Activated T-helper 17 cell treated with anti-CD3 and anti-CD28 coated beads, Interleukin-2, amount 50 U/mL, for 72 hours (primary cell): ENCODE measurements at places on chromosomes 5 and 9. TPM values are rescaled to one million over a fixed set of nuclear protein-coding genes. Genes with fewer than 3 reads are reported as not detected.
A peak's percentile ranks its signal among the peaks of the same experiment; 100 is the strongest.

DNA sequence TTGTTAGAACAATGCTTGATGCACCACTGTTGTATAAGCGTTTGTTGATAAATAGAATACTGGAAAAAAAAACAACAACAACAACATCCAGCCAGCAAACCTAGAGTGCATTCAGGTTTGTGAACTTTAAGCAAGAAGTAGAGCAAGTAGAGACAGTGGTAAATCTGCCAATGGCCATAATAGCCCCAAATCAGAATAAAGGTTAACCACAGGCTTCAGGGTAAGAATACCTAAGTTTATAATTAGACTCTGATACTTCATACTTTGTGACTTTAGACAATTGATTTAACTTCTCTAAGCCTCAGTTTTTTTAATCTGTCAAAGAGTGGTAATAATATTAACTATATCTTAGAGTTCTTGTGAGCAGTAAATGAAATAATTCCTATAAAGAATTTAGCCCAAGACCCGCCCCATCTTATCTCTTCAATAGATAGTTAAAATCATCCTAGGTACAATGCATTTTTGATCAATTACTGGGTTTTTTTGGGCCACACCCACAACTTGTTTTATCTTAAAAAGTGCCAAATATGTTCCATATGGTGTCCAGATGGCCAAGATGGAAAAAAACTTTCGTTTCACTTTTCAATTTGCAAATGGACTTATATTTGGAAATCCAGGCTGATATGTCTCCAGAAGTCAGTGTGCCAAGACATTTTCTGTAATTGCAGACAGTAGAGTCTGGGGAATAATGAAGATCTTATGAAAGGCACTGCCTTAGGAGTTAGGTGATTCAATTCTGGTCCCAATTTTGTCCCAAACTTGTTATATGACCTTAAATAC is 24.5 kb upstream of the DPYSL3 start:
- H3K27me3 ChIP-seq: no peaks in the 10 kb centered on the region
- H3K4me3 ChIP-seq: no peak overlapping the region
- no peaks in the 10 kb centered on the region for H3K36me3 ChIP-seq
- no peak for ATAC-seq
- no peaks in the 10 kb centered on the region for H3K4me1 ChIP-seq
- H3K27ac ChIP-seq: no peak overlapping the region

SLC36A3 gene
- not detected for total RNA-seq

PLPP7 gene
- total RNA-seq: not detected

DNA sequence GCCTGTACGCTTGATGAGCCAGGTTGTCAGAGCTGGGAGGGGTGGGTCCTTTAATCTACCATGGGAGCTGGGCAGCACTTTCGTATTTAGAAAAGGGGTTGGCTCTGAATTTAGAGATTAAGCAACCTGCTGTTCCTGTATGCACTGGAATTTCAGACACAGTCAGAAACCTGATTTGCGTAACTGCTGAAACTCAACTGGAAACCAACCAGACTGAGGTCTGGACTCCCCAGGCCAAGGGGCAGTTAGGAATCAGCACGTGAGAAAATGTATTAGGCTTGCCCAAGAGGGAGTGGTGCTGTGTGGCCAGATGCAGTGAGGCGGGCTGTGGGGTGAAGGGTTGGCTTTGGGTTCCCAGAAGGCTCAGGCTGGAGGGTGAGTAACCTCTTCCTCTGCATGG is 235.0 kb downstream of the GOLPH3 start:
- ATAC-seq: no peak
- no peaks in the 10 kb centered on the region for H3K27me3 ChIP-seq
- H3K36me3 ChIP-seq: no peaks in the 10 kb centered on the region
- no peak overlapping the region for H3K27ac ChIP-seq
- no peaks in the 10 kb centered on the region for H3K4me1 ChIP-seq

DNA sequence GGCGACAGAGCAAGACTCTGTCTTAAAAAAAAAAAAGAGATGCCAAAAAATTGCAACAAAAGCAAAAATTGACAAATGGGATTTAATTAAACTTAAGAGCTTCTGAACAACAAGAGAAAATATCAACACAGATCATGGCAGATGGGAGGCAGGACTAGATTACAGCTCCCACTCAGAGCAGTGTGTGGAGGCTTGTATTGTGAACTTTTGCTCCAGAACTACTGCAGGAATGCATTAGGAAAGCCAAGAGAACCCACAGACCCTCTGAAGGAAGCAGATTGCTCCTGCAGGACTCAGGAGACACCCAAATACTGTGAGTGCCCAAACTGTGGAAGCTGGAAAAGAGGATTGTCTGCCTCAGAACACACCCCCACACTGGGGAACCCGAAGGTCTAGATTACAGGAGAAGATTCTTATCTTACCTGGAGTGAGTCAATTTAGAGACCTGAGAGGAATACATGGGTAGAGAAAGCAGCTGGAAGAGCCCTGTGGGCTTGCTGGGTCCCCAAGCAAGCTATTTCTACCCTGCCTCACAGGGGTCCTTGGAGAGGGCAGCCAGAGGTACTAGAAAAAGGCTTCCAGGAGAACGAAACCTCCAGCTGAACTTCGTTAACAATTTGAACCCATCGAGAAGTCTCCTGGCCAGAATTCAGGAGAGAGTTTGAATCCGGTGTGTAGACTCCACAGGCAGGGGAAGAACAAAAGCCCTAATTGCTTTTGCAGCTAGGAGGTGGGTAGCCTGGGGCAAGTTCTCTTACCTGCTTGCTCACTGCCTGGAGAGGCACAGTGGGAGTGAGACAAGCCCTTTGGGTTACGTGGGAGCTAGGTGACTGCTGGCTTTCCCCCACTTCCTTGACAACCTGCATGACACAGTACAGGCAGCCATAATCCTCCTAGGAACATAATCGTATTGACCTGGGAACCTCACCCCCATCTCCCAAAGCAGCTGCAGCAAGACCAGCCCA is 593.4 kb upstream of the RGMB start:
- H3K4me3 ChIP-seq: no peak overlapping the region
- no peak for ATAC-seq
- peaks cover 7% of the 10 kb centered on the region for H3K27me3 ChIP-seq
- no peak overlapping the region for H3K27ac ChIP-seq

- no peaks in the 10 kb centered on the region for H3K36me3 ChIP-seq
- no peaks in the 10 kb centered on the region for H3K27me3 ChIP-seq
- peak; percentile 50 for ATAC-seq
Observed at GRCh38 chr9:85900504-85901201, 40.3 kb upstream of the NAA35 start.

PCDHA2 gene
- total RNA-seq: not detected

DNA sequence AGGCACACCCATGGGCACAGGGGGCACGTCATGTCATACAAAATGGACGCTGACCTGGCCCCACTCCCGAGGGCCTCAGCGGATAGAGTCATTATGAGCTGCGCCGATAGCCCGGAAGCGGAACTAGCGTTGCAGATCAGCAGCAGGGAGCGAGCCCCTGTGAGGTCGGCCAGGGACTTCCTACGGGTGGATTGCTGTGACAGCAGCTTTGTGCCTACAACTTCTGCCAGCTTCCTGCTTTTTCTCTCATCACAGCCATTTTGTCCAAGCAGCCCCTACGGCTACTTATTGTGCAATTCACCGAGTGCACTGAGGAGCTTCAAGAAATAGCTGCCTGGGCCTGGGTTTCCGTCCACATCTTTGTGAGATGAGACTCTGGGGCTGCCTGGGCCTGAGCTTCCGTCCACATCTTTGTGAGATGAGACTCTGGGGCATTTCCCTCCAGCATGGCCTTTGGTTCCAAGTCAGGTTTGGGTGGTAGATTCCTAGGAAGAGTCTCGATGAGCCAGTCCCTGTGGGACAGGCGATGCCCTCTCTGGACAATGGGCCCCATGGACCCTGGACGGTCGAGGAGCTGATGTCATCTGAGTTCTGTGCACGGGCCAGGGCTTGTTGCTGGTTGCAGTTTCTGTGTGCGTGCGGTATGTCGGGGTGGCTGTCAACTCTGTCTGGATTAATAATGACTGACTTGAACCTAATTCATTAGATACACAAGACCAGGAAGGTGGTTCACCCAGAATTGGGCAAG is 67.0 kb upstream of the GNE start:
- H3K4me1 ChIP-seq: no peaks in the 10 kb centered on the region
- H3K4me3 ChIP-seq: no peak overlapping the region
- H3K27me3 ChIP-seq: no peaks in the 10 kb centered on the region
- no peaks in the 10 kb centered on the region for H3K36me3 ChIP-seq
- ATAC-seq: no peak
- H3K27ac ChIP-seq: no peak overlapping the region

ARL14EPL gene
- not detected for total RNA-seq

GRCh38 chr5:57456531-57457135 is 26.0 kb downstream of the ACTBL2 start:
- H3K4me1 ChIP-seq: no peaks in the 10 kb centered on the region
- H3K27me3 ChIP-seq: no peaks in the 10 kb centered on the region
- H3K36me3 ChIP-seq: no peaks in the 10 kb centered on the region
- no peak overlapping the region for H3K4me3 ChIP-seq

ZNF658 gene
- total RNA-seq: 1.3 TPM

DNA sequence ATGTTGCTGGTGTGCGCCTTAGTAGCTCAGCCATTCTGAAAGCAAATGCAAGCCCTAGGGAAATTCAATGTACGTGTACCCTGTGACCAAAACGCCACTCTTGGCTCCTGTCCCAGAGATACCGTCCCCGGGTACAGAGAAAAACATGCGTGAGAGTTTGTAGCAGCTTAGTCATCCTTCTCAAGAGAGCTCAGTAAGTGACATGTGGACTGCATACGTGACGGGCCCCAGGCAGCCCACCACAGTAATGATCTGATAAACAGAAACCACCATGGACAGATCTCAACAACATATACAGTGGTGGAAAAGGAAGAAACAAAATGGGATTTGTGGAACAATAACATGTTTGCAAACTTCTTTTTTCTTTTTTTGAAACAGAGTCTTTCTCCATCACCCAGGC is 45.1 kb downstream of the S1PR3 start:
- no peaks in the 10 kb centered on the region for H3K36me3 ChIP-seq
- peaks cover 15% of the 10 kb centered on the region for H3K27me3 ChIP-seq
- H3K4me3 ChIP-seq: no peak overlapping the region
- no peaks in the 10 kb centered on the region for H3K4me1 ChIP-seq

ABHD17B gene
- 7.1 TPM for total RNA-seq

DNA sequence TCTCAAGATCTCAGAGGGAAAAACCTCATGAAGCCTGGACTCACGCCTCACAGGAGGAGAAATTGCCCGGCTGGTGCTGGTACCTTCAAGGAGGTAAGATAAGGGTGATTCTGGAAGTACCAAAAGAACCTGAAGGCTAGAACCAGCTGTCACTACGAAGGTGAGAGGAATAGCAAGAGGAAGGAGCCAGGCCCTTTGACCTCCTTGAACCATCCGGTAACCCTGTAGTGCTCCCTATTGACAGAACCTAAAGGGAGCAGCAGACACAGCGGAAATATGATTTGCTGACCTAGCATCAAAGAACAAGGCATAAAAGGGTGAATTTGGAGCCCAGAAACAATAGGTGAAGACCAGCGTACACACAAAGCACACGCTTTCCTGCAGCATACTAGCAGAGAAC is 92.2 kb downstream of the DOCK8 start:
- ATAC-seq: peak; percentile 88
- peaks cover 87% of the 10 kb centered on the region for H3K36me3 ChIP-seq
- peak overlapping the region; percentile 62 for H3K27ac ChIP-seq

EIF4E1B gene
- total RNA-seq: not detected

DNA sequence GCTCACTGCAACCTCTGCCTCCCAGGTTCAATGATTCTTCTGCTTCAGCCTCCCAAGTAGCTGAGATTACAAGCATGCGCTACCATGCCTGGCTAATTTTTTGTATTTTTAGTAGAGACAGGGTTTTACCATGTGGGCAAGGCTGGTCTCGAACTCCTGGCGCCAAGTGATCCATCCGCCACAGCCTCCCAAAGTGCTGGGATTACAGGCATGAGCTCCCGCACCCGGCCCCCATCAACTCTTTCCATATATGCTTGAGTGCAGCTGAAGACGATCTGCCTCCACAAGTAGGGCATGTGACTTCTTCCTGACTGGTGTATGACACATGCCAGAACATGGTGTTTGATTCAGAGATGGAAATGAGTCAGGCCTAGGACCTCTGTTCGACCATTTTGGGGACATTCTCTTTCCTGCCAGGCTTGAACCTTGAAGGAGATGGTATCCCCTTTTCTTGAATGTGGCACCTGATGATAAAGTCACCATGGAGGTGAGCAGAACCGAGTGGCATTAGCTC is 7.5 kb upstream of the CNOT6 start:
- H3K36me3 ChIP-seq: no peaks in the 10 kb centered on the region
- no peaks in the 10 kb centered on the region for H3K4me1 ChIP-seq
- no peaks in the 10 kb centered on the region for H3K27me3 ChIP-seq

- peaks cover 18% of the 10 kb centered on the region for H3K4me1 ChIP-seq
- no peaks in the 10 kb centered on the region for H3K36me3 ChIP-seq
- peaks cover 8% of the 10 kb centered on the region for H3K27me3 ChIP-seq
- ATAC-seq: peak; percentile 92
- H3K27ac ChIP-seq: peak within 1 kb of the TSS; percentile 72
Observed at GRCh38 chr9:94639061-94639998, at the start of gene FBP1. FBP1 (minus strand) TSS chr9:94639518; CDS start chr9:94639310, 208 bp downstream.

GRCh38 chr5:169531631-169532030 is 51.9 kb upstream of the SPDL1 start:
- no peak overlapping the region for H3K27ac ChIP-seq
- no peak overlapping the region for H3K4me3 ChIP-seq
- no peak for ATAC-seq
- peaks cover 29% of the 10 kb centered on the region for H3K27me3 ChIP-seq
- no peaks in the 10 kb centered on the region for H3K36me3 ChIP-seq

BRINP1 gene
- not detected for total RNA-seq

GMCL2 gene
- not detected for total RNA-seq

- no peaks in the 10 kb centered on the region for H3K36me3 ChIP-seq
- H3K27me3 ChIP-seq: peaks cover 4% of the 10 kb centered on the region
- H3K27ac ChIP-seq: no peak overlapping the region
- no peaks in the 10 kb centered on the region for H3K4me1 ChIP-seq
- ATAC-seq: no peak
Observed at GRCh38 chr5:145855763-145856267, 17.0 kb downstream of the GRXCR2 start.

- no peaks in the 10 kb centered on the region for H3K27me3 ChIP-seq
- no peak overlapping the region for H3K4me3 ChIP-seq
- ATAC-seq: no peak
- no peak overlapping the region for H3K27ac ChIP-seq
- H3K36me3 ChIP-seq: no peaks in the 10 kb centered on the region
Observed at GRCh38 chr5:34669931-34670516, 13.9 kb downstream of the RAI14 start.

IFNA2 gene
- total RNA-seq: not detected

GDA gene
- total RNA-seq: not detected

- no peak overlapping the region for H3K27ac ChIP-seq
- no peaks in the 10 kb centered on the region for H3K4me1 ChIP-seq
- no peaks in the 10 kb centered on the region for H3K36me3 ChIP-seq
- no peak overlapping the region for H3K4me3 ChIP-seq
- peaks cover 19% of the 10 kb centered on the region for H3K27me3 ChIP-seq
Observed at GRCh38 chr9:98333703-98334582, 78.5 kb upstream of the TBC1D2 start.
